Nephron progenitor cell (in vitro differentiated cells): ENCODE measurements at places on chromosomes 1 and 21.

DNA sequence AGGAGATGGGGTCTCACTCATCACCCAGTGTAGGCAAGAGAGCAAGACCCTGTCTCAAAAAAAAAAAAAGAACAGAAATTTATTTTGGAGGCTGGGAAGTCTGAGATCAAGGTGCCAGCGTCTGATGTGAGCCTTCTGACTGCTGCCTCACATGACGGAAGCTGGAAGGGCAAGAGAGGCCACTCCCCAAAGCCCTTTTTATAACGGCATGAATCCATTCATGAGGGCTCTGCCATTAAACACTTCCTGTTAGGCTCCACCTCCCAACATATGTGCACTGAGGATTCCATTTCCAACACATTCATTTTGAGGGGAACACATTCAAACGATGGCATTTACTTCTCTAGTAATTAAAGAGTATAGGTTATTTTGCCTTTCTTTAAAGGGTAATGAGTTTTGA is 50.9 kb upstream of the C1orf198 start:
- no peak for DNase-seq

DNA sequence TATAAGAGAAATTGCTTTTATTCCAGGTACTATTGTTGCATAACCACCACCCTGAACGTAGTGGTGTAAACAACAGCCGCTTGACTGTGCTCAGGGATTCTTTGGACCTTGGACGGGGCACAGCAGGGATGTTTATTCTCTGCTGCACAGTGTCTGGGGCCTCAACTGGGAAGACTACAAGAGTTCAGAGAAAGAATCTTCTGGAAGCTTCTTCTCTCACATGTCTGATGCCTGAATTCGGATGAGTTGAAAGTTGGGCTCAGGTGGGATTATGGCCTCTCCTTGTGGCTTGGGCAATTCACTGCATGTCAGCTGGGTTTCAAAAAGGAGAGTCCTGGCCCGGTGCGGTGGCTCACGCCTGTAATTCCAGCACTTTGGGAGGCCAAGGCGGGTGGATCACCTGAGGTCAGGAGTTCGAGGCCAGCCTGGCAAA is 19.0 kb upstream of the SSBP3 start:
- DNase-seq, result no peak

DNA sequence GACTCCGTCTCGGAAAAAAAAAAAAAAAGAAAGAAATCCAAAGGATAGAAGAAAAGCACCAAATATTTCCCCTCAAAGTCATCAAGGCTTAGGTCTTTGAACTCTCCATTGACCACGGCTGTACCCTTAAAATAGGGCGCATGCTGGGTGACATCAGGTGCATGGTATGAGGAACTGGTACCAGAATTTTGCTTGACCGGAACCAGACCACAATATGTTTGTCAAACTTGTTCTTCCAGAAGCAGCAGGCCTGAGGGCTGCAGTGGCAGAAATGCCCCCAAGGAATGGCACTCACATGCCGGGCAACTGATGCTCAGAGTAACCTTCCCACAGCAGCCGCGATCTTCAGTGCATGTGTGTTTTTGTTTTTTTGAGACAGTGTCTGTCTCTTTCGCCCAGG is 21.0 kb downstream of the RCC1 start:
- DNase-seq, result no peak

- DNase-seq, result no peak
Observed at GRCh38 chr1:153984123-153984894, 1.8 kb downstream of the RAB13 start.

DNA sequence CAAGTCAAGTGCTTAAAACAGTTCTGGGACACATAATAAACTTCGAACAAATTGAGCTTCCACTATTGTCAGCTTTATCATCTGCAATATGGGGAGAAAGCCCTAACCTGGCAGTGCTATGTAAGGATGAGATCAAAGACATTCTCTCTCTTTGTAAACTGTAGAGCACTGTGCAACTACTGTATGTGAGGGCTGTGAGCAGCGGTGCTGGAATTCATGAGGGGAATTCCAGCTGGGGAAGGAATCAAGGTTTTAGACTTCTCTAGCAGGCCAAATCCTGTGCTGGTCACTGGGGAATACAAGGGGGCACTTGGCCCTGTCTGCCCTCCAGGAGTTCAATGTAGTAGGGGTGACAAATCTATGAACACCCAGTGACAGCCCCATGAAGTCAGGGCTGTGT is 9.3 kb downstream of the FAM151A start:
- DNase-seq, result no peak

- DNase-seq, result peak; percentile 54
Observed at GRCh38 chr1:201740086-201740541, 88.8 kb upstream of the IPO9 start.

DNA sequence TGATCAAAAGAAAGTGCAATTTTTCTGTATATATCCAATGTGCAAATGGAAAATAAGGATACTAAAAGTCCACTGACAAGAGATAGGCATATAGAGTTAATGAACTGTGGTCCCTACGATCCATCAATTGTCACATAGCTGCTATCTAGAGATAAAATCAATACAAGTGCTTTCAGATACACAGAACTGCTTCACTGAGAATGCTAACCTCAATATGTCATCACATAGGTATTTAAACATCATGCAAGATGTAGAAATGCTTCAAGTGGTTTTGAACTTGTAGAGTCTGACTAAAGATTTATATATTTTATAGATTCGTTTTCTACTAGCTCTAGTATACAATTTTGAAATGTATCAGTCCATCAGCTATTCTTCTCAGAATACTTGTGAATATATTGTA is 1604.7 kb downstream of the PLA2G4A start:
- DNase-seq, result no peak

DNA sequence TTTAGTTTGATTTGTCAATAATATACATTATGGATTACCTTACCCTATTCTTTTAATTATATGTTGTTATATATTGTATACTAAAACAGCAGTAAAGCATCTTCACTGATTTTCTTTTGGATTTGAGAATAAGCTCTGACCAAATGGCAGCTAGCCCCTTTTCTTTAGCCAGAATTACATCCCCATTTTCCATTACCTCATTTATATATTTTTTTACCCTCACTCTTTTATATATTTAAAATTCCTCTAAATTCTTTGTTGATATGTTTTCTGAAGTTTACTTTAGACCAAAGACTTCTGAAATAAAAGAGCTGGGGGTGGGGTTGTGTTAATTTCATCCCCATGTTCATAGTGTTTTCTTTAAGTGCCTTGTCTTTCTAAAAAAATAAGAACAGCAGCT is 24.6 kb downstream of the ANGPTL1 start:
- no peak for DNase-seq

- no peak for DNase-seq
Observed at GRCh38 chr1:47104816-47105215, 32.4 kb upstream of the CYP4A22 start.

DNA sequence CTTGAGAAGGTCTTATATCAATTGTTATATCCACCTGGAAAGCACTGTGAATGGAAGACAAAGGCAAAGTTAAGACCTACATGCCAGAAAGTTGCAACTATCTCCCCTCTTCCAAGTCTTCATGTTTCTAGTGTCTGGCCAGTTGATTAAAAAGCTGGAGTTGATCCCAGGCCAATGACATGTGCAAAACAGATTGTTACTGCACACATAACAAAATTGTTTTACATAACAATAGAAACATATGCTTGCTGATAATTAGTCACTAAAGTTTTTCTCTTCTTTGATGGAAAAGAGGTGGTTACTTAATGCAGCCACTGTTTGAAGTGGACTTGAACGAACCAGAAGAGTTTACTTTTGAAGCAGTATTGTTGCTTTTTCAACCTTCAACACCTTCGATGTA is 158.2 kb downstream of the TGFBR3 start:
- no peak for DNase-seq
